ENCODE measurements at places on chromosomes 5 and 9.

DNA sequence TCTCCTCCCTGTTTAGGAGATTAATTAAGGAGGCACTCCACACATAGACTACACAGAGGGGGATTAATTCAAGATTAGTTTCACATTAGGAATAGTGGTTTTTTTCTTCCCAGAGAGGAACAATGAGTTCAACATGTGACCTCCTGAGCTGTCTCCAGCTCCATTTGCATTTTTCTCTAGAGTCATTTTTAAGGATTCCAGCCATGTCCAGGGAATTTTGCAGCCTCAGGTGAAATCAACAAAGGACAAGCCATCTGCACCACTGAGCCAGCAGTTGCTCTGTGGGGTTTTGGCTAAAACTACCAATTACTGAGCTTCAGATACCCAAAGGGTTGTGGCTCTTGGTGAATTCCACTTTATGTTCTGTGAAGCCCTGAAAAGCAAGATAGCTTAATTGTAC is 258.5 kb upstream of the PPP1R2B start:
- no peak for DNase-seq

DNA sequence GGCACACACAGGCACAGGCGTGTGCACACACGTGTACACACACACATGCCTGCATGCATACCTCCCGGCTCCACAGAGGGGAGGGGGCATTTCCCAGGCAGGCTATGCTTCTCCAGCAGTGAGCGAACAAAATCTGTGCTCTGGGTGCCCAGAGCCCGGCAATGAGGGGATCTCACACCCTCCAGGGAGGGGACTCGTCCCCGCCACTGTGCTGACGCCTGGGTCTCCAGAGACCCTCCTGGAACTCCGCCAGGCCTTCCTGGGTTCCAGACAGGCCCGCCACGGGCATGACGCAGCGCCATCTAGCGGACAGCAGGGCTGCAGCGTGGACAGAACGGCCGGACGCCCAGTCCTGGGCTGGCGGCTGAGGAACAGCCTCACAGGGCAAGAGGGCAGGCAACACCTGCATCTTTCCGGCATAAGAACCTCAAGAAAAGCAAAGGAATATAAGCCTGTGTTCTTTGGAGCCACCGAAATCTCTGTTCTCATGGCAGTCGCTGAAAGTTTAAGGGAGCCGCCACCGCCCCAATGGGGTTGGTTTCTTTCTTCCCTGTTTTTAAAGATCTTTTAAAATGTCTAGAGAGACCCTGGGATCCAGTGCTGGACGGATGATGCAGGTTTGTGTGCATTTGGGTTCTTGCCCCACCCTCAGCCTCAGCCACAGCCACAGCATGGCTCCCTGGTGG is 135.6 kb upstream of the PPP1R26 start:
- DNase-seq = peak; percentile 8

DNA sequence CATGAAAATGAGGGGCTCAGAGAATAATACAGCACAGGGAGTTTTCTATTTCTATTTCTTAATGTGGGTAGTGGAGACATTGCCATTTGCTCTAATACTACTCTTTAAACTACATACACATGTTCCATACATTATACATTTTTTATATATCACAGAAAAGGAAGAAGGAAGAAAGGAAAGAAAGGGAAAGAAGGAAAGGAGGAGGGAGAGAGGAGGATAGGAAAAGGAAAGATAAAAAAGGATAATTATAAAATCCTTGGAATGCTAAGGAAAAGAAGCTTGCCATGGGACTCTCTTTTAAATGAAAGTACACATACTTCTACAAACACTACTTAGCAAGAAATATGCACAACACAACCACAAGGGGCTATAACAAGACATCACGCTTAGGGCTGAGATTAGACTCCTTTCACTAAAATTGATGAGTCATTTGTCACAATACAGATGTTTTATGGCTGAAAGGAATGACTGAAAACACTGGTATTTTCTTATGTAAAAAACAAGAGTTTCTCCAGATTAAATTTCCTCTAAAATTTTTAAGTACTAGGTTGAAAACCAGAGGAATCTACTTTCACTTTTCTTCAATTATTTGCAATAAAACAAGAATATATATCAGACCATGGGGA is 219.8 kb downstream of the ARL15 start:
- no peak for DNase-seq

DNA sequence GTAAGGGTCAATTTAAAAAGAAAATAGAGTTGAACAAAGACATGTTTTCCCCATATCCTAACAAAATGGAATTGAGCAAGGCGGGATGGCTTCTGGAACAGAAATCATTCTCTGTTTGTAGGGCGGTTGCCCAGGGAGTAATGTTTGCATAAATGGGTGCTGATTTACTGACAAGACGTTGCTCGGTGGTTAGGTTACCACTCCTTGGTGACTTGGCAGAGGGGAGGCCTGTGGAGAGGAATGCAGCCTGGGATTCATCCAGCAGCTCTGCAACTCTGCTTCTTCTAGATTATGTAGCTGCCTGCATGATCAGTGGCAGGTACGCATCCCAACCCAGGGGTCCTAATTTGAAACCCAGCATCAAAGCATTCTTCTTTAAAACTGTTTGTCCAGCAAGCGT is 200.2 kb downstream of the CFAP90 start:
- no peak for DNase-seq

DNA sequence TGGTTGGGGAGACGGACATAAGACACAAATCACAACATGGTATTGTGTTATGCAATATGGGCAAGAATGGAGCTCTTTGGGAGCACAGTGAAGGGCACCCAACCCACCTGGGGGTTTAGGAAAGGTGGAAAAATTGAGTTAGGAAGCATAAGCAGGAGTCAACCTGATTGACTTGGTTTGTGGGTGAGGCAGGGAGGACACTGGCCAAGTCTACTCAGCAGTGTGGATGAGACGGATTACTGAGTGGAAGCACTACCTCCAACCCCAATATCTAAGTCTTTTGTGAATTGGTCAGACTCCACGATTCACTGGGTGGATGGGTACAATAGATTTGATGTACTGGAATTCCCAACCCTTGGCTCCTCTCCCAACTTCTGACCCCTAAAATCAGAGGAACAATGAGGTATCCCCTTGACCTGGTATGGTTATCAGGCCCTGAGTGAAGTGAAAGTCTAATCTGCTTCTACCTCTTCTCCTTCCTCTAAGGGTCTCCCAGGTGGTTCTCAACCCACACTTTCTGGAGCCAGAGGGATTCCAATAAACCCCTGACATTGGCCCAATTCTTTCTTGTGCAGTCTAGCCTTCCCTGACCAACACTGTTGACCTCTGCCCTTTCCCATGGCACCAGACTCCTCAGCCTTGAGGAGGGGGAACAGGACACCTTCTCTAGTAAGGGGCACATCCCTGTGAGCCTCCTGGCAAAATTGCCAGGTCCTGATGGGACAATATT is 5.2 kb downstream of the EGR1 start:
- no peak for DNase-seq

GRCh38 chr9:33153666-33154065 is 13.5 kb downstream of the B4GALT1 start:
- no peak for DNase-seq

GRCh38 chr5:60274747-60275146 is 381.2 kb upstream of the PDE4D start:
- peak; percentile 66 for DNase-seq

- DNase-seq = no peak
Observed at GRCh38 chr9:137918331-137919094, 40.9 kb downstream of the CACNA1B start.

- no peak for DNase-seq
Observed at GRCh38 chr9:128399861-128400260, 20.8 kb upstream of the CERCAM start.

GRCh38 chr9:129654554-129655040 is 10.8 kb upstream of the PRRX2 start:
- no peak for DNase-seq

DNA sequence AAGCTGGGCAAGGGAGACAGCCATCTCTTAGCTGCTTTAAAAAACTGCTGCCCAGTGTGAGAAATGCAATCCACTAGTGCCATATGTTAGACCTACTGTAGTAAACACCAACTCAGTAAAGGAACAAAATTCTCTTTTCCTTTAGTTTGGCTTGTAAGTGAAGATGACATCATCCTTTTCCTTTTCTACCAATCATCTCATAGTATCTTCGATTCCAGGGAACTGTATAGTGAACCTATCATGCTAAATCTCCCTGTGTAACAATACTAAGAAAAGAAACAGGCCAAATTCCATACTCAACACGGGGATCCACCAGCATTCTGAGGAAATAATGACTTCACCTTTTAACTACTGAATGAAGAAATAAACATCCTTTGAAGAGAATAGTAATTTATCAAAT is 100.1 kb downstream of the RAPGEF6 start:
- DNase-seq = peak; percentile 78

DNA sequence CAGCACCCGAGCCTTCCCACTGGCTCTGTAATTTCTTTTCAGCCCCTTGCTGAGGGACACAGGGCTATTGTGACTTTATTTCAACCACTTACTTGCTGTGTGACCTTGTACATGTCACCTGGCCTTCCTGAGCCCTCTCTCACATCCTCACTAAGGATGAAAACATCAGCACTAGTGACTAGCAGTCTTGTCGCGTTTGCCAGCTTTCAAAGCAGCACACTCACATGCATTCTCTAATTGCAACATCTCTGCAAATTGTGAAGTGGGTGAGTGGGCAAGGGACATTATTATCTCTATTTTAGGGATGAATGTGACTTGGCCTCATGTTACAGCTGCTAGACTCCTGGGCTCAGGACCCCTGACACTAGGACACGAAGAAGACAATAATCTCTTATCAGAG is 144.5 kb downstream of the SEC61B start:
- DNase-seq = no peak

DNA sequence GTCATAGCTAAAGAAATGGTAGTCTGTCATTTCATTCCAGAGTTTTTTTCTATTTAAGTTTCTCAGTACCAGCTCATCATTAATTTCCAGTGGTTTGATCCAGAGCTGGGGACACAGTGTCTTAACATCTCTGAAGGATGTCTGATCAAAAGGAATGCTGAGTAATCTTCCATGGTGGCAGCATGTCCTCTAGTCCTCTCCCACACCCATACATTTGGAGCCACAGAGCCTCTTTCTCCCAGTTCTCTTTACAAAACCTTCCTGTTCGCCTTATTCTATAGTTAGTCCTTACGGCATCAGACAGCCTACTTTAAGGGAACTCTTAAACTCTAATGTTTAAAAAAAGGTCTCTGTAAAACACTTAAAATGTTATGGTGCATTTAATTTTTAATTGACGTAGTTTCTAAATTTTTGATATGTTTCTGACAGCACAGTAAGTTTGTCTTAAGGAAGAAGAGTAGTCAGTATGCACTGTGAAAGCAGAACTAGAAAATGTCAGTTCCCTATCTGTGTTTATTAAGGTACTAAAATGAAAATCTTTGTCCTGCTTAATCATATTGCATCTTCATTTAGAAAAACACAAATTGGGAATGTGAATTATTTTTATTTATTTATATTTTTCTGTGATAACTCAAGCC is 96.8 kb downstream of the INIP start:
- DNase-seq = no peak

- DNase-seq = no peak
Observed at GRCh38 chr5:158928404-158928803, 171.3 kb downstream of the EBF1 start.

DNA sequence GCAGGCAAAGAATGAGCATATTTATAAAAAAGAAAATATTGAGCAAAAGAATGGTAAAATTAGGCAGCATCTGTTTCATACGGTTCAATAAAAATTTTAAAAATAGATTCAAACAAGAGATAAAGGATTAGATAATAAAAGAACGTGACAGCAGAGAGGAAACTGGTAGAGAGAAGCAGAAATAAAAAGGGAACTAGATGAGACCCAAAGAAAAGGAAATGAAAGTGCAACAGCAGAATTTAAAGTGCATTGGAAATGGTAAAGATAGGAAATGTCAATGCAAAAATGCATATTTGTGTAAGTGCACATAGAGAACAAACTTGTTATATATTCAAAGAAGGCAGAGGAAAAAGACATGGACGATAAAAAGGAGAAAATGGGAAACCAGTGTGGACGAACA is 70.2 kb downstream of the SUSD1 start:
- no peak for DNase-seq

- peak; percentile 72 for DNase-seq
Observed at GRCh38 chr9:2015581-2016407, 647 bp downstream of the SMARCA2 start.

DNA sequence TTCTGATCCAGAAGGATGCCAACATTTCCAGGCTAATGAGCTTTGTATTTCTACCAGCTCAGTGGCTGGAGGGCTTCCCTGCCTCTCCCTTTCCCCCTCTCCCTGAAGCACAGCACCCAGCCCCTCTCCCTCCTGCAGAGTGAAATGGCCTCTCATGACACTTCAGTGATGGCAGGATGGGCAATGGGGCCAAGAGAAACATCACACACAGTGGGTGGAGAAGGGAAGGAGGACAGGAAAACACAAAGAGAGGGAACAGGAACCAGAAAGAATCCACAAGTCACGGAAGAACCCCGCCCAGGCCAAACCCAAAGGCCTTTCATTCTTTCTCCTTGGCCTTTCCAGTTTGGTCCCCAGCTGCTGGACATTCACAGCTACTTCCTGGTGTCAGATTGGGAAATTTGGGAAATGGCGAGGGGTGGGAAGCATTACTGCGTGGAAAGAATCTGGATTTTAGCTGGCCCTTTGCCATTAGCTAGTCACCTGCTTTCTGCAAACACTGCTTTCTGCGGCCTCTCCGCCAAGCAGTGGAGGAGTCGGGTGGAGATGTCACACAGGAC is 82.6 kb downstream of the GLDC start:
- DNase-seq = no peak

DNA sequence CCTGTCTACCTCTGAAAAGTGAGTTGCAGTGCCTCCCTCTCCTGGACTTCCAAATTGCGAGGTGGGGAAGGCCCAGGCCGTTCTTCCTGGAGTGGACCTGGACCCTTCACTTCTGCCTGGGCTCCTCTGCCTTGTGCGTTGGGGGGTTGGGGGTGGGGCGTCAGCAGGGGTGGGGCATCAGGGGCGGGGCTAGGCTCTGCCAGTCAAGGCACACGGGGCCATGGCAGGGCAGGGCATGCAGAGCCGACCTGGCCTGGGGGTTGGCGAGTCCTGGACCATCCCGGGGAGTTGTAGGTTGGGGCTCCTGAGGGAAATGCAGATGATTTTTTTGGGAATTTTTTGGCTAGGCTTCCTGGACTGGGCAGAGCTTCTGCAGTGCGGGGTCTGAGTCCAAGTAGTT is 87.1 kb downstream of the EHMT1 start:
- no peak for DNase-seq

GRCh38 chr5:127028822-127029457 is 1.4 kb downstream of the MARCHF3 start:
- no peak for DNase-seq
